Activated naive CD8-positive, alpha-beta T cell treated with anti-CD3 and anti-CD28 coated beads, Interleukin-2, amount 10 ng/mL, durations not matched to agents 7 days and 5 days (primary cell): ENCODE measurements at places on chromosomes 12 and 14.

- no peak for DNase-seq
These were observed 286.7 kb downstream of the ZFP36L1 start for GRCh38 chr14:68506021-68506644.

- DNase-seq = no peak
These were observed 89.8 kb downstream of the CRADD start for GRCh38 chr12:93766796-93767523.

DNA sequence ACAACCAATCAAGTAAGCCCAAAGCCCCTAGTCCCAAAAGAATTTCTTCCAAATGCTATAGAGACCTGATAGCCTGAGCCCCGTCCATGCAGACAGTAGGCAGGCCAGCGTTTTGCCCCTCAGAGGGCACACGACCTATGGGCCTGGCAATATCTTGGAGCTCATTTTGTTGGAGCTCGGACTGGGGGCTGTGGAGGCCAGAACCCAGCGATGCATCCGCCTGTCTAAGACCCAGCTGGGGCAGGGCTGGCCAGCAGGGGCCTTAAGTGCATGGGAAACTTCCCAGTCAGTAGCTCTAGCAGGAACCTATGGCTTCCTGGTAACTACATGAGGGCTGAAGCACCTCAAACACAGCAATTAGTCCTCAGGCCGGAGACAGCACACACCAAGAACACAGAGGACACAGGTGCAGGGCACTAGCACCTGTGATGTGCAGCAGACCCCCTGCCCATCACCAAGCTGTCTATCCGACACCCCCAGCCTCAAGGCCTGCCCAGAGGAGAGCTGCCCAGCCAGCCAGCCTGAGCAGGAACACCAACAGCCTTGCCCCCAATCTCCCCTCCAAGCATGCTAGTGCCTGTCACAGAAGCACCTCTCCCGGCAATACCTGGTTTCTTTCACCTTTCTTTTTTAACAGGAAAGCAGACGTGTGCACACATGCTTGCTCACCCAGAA is 50.8 kb downstream of the ARL6IP4 start:
- no peak for DNase-seq

DNA sequence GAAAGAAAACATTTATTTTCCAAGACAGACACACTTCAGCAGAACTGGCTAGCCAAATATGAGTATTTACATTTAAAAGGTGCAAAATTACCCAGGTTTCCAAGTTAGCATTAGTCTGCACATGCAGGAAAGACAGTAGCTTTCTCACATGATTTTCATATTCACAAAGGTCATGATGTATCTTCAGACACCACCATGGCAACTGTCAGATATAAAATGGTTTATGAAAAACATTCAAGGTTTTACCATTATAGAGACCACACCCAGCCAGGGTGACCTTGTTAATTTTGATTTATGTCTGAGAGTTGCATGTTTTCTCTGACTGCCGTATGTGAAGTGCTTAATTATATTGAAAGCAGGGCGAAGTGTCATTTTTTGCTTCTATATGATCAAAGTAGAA is 91.2 kb downstream of the GXYLT1 start:
- DNase-seq = no peak

DNA sequence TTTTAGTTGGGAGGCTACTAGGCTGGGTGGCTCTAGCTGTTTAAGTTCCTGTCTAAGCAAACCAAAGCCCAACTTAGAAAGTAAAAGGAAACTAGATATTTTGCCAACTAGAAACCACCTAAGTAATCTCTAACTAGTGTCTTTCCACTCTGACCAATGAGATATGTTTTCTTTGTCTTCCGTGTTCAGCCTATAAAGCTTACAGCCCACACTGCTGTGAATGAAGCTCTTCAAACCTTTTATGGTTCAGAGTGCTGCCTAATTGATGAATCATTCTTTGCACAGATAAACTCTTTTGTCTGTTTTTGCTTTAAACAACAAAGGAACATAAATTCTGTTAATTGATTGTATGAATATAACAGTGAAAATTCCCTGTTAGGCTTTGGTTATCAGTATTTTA is 66.1 kb downstream of the FUT8 start:
- no peak for DNase-seq

- no peak for DNase-seq
These were observed 179.7 kb downstream of the RAD51B start for GRCh38 chr14:67999290-67999689.

DNA sequence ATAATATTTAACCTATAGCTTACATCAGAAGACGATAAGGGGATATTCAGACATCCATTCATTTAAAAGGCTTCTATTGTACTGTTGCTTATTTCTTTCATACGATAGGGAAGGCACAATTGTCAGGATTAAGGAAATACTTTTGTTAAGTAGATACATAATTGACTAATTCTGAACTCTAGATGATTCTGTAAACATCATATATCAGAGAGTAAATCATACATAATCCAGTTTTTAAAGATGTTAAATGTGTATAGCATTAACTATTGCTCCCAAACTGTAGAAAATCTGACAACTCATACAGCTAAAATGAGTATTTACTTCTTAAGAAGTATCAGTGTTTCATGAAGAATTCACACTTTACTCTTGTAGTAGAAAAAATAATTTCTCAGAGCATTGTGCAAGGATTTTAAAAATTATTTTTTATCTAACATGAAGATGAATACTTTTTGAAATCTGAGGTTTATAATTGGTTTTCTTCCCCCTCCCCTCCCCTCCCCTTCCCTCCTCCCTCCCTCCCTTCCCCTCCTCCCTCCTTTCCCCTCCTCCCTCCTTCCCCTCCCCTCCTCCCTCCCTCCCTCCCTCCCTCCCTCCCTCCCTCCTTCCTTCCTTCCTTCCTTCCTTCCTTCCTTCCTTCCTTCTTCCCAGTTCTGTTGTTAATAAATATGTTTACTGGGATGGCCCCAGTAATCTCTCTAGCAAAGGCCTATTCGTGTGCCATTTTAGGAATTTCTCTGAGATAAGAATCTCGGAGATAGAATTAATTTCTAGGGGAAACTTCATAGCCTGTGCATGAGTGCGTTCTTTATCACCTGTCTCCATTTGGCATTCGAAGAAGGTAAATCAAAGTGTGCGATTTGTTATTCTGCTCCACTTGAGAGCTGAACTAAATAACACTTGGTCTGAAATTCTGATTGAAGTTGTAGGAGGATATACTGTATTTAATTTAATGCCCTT is 2.3 kb downstream of the NPAS3 start:
- no peak for DNase-seq

DNA sequence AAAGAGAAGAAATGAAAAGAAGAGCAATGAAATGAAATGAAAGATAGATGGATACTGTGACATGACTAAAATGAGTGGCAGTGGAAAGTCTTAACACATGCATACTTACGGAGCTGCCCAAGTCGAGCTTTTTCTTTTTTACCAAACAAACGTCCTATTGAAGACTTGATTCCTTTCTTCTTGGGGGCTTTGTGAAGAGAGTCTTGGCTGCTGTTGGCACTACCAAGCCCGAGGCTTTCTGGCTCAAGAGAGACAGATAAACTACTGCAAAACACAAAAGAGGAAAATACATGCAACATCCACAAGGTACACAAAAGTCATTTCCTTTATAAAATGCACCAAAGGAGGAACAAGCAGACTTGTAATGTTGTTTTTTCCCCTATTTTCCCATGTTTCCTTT is 261.2 kb downstream of the ACSS3 start:
- DNase-seq = no peak

GRCh38 chr12:54998958-54999510 is 14.5 kb upstream of the TESPA1 start:
- DNase-seq = no peak

DNA sequence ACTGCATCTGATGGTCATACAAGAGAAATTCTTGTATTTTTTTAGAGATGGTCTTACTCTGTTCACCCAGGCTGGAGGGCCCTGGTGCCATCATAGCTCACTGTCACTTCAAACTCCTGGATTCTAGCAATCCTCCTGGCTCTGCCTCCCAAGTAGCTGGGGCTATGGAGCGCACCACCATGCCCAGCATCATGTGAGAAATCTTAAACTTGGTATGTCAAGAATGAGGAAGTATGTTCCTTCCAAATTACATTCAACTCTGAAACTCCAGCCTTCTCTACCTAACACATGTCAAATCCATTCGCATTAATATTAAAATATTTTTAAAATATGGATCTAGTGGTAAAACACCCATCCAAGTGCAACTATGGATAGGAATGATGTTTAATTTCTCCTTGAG is 27.5 kb upstream of the CDKN3 start:
- no peak for DNase-seq

DNA sequence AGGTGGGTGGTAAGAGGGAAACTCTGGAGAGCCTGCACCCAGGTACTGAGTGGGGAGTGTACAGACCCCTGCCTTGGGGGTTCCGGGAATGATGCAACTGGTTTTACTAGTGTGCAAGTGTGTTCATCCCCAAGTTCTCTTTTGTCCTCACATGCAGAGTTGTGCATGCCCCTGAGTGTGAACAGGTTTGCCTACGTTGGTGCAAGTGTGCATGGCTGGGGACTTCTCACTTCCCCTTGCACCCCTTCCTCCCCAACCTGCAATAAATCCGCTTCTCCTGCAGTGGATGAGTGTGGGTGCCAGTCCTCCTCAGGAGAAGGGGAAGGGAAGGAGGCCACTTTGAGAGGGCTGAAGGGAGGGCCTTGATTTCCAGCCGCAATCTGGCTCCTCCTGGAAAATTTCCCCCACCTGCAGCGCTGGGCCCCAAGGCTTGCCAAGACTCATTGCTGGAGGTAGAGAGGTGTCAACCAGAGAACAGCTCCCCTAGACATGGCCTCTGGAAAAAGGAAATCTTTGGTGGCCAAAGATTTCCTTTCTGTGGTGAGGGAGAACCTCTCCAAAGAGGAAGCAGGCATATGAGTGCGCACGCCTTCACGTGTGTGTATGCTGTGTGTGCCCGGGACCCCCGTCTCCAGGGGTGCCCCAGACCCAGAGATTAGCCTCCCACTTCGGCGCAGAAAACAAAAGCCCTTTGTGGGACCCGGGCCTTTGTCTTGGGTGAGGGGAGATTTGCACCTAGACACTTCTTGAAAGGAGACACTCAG is 5.5 kb downstream of the AQP2 start:
- DNase-seq = no peak

DNA sequence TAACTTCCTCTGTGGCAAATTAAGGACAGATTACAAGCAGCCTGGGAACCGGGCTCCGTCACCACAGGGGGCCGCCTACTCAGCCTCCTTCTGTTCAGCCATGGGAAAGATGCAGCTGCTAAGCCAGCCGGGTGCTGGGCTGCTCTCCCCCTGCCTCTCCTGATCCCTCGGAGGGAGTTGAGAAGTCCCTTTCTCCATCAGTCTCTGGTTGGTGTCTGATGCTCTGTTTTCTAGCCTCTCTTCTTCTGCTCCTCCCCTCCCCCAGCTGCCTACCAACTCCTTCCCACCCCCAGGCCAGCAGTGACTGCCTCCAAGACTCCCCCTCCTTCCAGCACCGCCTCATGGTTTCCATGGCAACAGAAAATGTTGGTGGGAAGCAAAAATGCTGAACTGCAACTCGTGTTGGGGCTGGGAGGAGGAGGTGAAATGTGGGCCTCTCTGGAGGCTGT is 486.7 kb downstream of the APAF1 start:
- no peak for DNase-seq

GRCh38 chr12:101876861-101877805 is at the start of gene DRAM1:
Gene DRAM1 (plus strand): TSS chr12:101877580. CDS start chr12:101877790, 210 bp downstream.
- DNase-seq = peak; percentile 82

DNA sequence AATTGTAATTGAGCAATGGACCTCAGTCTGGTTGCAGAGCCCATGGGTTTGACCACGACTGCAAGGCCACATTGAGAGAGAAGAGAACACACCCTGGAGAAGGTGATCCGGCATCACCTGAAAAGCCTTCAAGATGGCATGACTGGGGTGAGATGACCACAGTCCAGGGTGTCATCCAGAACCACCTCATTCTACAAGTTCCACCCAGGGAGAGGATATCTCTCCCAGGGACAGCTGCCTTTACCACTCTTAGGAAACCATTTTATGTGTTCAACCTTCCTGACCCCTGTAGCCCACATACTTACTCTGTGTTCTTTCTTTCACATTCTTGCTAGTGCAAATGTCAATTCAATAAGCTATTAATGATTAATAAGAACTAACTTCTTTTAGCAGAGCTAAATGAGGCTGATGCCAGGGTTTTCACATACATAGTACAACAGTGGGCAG is 43.4 kb upstream of the CPM start:
- DNase-seq = no peak

- DNase-seq = no peak
These were observed 468.5 kb downstream of the ETNK1 start for GRCh38 chr12:23093488-23093887.

- no peak for DNase-seq
These were observed 96.9 kb downstream of the EML5 start for GRCh38 chr14:88695870-88696269.

DNA sequence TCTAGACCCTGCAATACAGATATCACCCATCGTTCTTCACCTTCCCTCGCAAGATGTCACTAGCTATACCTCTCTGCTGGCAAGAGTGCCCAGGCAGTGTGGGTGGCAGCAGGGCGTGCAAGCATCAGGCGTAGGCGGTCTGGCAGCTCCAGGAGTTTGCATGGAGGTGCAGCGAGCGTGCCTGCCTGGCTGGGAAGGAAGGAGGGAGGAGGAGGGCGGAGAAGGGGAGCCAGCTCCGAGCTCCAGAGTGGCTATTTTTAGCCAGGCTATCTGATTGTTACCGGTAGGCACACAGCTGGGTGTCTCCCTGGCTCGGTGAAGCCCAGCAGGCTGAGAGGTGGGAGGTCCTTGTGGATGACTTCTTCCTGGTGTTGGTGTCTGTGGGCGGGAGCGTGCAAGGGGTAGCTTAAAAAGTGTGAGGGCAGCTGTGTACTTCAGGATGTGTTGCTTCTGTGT is 6.2 kb downstream of the FOXJ2 start:
- DNase-seq = peak; percentile 47

DNA sequence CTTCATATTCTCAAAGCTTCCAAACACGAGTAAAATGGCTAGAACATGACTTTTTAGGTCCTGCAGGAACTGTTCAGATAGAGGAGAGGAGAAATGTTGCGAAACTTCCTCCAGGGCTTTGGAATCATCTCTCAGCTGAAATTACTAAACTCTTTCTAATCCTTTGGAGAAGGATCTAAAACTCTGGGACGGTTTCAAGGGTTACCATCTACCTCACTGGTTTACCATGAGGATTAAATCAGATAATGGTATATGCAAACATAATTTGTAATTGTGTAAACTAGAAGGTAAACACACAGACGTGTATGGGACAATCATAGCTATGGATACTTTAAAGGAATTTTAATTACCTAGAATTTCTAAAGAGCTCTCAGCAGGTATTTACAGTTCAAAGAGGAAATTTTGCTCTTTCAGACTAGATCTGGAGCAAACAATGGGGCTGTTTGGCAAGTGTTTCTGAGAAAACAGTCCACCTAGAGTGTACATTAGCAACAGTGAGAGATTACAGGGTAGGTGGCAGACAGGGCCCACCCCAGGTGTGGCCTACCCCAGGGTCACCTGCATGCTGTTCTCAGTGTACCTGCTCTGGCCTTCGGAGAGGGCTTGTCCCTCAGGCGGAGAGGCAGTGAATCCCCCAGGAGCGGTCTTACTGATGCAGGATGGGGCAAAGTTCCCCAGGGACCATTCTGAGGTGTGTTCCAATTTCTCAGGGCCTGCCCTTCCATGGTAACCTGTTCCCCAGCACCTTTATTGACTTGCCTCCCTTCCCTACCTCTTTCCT is 124.7 kb upstream of the MAX start:
- DNase-seq = no peak
